ENCODE measurements at places on chromosomes 1 and 21.

- no peak for DNase-seq
Measured at GRCh38 chr1:178330153-178330552, 166.6 kb downstream of the CLEC20A start.

- peak; percentile 23 for DNase-seq
Measured at GRCh38 chr1:231601824-231602672, 24.5 kb upstream of the DISC1 start.

- DNase-seq, result no peak
Measured at GRCh38 chr1:34342334-34342733, 165.6 kb downstream of the C1orf94 start.

- DNase-seq, result no peak
Measured at GRCh38 chr1:22133931-22134324, 9.0 kb downstream of the WNT4 start.

GRCh38 chr1:68188060-68188538 is 44.2 kb downstream of the WLS start:
- no peak for DNase-seq

DNA sequence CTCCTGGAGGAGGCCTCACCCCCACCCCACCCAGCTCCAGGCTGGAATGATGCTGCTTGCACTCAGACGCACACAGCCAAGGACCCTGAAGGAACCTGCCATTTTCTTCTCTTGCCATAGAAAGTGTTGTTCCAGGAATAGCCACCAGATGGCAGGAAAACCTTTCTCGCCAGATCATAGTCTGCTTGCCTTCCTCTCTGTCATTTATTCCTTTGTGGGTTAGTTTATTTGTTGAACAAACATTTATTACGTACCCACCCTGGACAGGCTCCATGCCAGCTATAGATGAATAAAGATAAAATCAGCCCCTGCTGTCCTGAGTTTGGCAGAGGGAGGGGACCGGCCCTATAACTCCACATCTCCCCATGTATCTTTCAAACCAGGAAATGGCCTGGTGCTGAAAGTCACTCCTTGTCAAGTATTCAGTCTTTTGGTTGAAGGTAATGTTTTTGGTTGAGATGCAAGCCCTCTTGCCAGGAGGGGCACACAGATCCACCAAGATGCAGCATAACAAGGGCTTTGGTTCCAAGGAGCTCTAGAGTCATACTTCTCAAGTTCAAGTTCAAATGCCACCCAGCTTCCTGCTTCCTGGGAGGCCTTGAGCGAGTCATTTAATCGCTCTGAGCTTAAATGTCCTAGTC is 7.0 kb upstream of the KCNC4 start:
- peak; percentile 96 for DNase-seq

- no peak for DNase-seq
Measured at GRCh38 chr1:165842671-165843129, 15.3 kb downstream of the UCK2 start.

DNA sequence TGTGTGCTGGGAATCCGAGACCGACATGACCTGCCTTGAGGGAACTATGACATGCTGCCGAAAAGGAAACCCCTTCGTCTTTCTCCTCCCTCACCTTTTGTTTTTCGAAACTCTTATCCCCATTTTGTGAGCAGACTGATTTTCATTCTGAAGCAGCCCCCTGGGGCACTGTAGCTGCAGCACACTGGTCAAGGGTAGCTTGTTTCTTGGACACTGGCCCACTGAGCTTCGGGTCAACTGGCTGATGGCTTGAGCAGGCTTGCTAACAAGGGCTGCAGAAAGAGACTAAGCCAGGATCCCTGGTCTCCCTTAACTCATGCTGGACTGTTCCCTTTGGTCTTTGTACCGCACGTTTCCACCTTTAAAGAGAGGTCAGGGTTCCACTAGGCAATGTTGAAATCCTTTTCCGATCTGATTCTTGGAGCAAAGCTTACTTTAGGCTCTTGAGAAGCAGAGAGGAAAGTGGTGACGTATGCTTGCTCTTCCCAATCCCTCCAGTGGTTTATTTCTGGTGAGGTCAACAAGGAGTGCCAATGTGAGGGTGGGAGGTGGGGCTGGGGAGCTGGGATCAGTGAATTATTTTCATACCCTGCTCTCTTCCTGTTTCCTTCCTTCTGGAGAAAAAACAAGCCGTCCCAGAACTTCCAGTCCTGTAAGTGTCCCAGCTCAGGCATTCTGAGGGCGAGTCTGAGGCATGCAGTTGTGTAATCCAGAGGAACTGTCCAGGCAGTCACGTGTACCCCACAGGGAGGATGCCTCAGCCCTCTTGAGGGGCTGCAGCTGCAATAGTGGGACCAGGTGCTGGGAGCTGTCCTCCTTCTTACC is 7.6 kb downstream of the CYP4B1 start:
- no peak for DNase-seq

DNA sequence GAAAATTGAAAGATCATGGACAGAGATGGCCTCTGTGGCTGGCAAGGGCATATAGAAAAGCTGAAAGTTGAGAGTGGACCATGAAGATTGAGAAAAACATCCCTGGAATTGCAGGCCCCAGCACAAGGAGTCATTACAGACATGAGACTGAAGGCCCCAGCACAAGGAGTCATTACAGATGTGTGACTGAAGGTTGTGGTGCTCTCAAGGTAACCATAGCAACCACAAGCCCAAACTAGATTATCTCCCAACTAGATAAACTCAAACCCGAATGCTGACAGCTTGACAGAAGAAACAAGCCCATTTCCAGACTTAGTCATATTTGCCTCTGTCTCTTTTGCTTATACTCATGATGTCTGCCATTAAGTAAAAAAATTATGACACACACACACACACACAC is 1252.1 kb upstream of the ADGRL4 start:
- no peak for DNase-seq

GRCh38 chr21:14480411-14481031 is 65.6 kb downstream of the SAMSN1 start:
- no peak for DNase-seq

DNA sequence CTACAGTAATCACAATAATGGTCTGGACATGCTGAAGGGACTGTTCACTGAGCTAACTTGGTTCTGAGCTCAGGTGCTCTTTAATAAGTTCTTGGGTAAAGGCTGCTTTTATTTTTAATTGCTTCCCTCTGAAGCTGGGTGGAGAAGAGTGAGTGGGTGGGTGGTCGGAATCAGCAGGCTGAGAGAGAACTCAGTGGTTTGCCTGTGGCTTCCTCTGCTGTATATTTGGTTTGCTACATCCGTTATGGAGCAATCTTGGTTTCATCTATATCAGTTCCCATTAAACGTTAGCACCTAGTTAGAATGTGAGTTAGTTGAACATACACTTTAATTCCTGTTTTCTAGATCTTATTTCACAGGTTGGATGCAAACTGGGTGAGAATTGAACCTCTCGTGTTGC is 23.3 kb downstream of the CNIH4 start:
- no peak for DNase-seq

DNA sequence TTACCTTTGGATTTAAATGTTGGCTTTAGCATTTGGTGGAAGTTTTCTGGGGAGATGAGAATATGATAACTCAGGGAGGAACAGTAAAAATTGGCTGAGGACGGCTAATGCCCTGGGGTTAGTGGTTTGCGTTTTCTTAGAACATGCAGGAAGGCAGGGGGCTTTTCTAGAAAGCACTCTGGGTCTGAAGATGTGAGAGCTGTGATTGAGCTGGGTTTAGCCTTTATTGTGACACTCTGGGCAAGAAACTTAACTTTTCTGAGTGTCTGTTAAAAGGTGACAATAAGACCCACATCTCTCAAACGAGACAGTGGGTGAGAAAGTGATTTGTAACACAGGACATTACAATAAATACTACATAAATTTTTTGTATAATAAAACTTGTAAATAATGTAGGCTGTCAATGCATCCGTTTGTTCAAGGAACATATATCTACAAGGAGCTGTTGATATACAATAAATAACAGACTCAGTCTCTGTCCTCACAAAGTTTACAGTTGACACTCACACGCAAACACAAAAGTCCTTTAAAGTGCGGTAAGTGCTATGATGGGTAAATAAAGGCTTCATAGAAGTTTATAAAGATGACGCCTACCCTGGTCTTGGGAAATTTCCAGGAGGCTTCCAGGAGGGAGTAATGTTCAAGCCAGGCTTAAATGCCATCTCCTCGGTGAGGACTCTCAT is 49.5 kb upstream of the MRPS6 start:
- no peak for DNase-seq

DNA sequence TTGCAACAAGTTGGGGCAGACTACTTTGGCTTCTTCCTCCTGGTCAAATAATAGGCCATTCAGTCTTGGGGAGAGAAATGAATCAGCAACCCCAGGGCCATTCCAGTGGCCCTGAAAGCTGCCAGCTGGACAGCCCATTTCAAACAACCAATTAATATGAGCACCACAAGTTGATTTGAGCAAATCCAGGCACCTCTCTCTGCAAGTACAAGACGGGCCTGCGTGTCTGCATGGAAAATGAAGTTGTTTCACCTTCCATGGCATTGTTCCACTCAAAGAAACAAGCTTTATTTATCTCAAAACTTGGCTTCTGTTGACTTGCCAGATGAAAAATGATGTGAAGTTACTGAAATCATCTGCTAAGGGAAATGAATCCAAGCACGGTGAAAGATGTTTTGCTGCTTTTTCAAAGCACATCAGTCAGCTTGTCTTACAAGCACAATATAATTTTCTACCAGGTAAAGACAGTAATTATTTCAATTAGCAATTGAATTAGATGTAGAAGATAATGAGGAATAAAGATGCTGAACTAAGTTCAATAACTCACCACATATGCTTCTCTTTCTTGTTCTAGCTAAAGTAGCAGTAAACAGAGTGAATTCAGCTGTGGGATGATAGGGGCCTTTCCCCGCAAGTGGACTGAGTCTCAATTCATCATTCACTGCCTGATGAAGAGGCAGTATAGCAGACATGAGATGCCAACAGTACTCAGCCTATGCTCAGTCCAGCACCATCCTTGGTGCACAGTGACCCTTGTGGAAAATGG is 95.2 kb upstream of the SSX2IP start:
- DNase-seq, result no peak
